ENCODE measurements at places on chromosomes 7 and 10.

- DNase-seq: no peak
Measured at GRCh38 chr7:80907141-80907601, 11.7 kb downstream of the SEMA3C start.

DNA sequence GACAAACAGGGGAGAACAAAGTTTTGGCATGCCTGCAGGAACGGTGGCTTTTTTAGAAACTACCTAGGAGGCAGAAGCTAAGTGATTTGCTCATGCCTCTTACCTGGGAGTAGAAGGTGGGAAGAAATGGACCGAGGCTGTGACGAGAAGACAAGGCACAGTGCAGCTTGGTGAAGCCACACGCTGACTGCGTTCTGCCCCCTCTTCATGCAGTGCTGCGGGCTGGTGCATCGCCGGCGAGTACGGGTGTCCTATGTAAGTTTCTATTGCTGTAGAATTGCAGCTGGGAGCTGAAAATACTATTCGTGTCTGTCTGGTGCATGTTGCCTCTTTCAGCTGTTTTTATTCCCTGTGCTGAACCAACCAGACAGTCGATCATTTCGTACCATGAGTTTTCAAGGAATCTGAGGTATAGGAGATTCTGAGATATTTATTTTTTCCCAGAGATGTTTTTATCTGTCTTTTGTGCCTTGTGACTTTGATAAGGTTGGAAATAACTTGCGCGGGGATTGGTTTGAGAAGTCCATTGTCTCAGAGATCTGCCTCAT is 120.9 kb downstream of the CACNB2 start:
- DNase-seq: no peak

GRCh38 chr10:104099269-104099668 is 13.6 kb upstream of the COL17A1 start:
- no peak for DNase-seq

DNA sequence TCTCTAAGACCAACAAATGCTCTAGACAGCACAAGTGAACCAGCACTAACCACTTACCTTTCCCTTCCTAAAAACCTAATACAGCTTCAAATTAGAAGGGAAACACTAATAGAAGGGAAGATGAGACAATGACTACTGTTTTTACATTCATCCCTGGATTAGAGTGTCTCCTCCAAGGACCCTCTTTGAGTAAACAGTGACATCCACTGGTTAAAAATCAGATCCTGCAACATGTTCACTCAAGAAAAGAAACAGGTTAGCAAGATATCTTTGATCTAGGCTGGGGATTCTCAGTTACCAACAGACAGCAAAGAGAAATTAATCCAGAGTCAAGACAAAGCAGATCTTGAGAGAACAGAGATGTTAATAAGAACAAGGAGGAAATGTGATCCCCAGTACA is 177.7 kb upstream of the GHITM start:
- no peak for DNase-seq

DNA sequence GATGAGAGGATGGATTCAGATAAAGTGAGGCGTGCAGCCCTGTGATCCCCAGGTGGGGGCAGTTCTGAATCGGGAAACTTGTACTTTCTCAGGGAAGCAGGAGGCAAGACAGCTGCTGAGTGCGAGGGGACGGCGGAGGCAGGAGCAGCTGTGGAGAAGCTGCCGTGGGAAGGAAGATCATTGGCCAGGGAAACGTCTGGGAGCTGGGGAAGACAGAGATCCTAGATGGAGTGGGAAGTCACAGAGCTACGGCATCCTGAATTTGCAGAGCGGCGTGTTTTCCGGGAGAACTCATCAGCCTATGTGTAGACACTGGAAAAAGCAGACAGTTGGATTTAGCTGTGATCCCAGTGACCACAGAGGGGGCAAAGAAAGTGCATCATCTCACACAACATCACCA is 9.2 kb downstream of the PRKCQ start:
- no peak for DNase-seq

- DNase-seq: no peak
Measured at GRCh38 chr10:121994429-121994941, 5.5 kb downstream of the TACC2 start.

- no peak for DNase-seq
Measured at GRCh38 chr7:155857141-155857540, 44.9 kb upstream of the SHH start.

DNA sequence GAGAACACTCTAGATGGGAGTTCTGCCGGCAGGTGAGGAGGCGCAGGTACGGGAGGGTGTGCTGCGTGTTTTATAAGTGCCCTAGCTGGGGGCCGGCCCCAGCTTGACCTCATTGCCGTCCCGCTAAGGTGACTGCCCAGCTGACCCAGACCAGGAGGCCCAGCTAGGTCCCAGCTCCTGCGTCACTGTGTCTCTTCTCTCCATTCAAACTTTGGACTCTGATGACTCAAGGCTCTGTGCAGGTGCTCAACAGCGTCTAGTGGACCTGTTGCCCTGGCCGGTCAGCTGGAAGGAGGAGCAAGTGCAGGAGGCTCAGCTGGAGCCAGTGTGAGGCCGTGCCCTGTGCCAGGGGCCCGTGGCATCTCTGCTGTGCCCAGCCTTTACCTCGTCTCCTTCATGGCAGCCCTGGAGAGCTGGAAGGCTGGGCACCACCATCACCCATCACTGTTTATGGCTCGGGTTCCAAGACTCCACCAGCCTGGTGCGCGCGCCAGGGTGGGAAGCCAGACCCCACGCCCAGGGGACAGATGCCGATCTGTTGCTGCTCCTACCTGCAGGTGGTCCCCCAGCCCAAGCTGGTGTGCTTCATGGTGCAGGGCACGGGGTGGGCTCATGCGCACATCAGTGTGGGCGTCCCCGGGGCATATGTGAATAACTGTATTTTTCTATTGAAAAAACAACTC is 14.6 kb downstream of the LHPP start:
- no peak for DNase-seq

DNA sequence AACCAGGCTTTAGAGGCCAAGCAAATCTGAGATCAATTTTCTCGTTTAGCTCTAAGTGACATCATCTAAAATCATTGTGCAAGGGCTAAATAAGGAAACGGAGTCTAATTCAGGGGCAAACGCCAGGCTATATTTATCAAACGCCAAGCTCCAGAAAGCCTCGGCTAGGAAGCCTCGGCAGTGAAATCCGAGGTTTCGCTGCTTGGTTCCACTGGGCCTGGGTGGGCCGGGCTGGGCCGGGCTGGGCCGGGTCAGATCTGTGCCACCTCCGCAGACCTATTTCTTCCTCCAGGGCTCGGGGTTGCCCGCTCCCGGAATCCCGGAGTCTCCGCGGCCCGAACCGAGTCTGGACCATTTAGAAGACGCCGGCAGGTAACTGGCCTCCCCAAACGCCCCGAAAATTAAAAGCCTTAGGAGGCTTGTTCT is 459 bp upstream of the FEZF1 start:
- DNase-seq: no peak

GRCh38 chr10:91711885-91712680 is 79.2 kb upstream of the PPP1R3C start:
- DNase-seq: no peak

DNA sequence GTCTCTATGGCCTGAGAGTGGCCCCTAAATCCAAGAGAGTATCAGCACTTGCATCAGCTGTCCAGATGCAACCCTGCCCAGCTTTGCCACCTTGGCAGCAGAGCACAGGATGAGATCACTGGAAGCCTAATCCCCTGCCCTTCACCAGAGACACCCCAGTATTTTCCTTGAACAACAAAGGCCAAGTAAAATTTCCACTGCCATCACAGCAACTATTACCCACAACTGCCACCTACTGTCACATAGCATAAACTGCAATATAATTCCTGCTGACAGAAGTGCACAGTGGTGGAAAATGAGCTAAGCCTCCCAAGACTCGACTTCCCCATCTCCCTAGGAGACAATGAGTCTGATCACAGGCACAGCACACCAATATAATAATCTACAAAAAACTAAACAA is 462.8 kb upstream of the ZWINT start:
- DNase-seq: no peak

DNA sequence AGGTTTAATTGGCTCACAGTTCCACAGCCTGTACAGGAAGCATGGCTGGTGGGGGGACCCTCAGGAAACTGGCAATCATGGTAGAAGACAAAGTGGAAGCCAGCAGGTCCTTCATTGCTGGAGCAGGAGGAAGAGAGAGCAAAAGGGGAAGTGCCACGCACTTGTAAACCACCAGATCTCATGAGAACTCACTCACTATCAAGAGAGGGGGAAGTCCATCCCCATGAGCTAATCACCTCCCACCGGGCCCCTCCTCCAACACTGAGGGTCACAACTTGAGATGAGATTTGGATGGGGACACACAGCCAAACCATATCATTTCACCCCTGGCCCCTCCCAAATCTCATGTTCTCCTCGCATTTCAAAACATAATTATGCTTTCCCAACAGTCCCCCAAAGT is 171.9 kb upstream of the CACNA2D1 start:
- DNase-seq: no peak

DNA sequence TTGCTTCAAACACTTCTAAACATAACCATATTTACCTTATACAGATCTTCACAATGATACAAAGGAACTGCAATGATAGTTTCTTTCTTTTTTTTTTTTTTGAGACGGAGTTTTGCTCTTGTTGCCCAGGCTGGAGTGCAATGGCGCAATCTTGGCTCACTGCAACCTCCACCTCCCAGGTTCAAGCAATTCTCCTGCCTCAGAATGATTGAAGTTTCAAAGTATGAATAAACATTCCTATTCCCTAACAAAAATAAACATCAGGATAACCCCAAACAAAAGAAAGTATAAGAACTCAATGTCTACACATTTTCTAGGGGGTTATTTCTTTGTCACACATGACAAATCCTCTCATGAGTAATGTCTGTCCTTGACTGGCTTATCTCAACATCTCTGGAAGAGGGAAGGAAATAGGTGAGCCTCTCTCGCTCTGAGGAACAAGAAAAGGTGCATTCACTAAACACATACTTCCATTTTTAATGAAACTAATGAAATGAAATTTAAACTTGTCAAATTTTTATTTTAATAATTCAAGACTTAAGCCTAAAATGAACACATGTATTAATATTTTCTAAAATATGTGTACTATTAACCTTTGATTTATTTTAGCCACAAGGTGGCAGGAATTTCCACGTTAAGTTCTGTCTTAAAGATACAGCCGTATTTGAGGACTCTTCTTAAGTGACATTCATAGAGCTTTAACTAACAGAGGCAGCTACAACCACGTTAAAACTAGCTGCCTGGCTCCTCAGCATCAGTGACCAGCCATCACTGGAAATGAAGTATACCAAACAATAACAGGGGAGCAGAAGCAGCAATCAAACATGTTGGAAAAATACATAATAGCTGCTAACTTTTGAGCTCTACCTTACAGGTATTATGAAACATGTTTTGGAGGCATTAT is 58.3 kb downstream of the MALSU1 start:
- no peak for DNase-seq

- DNase-seq: peak; percentile 63
Measured at GRCh38 chr7:150322833-150323681, at the start of the genes ACTR3C and LRRC61. Gene ACTR3C (minus strand): TSS chr7:150323545. CDS start chr7:150295296, 28,249 bp downstream. Gene LRRC61 (plus strand): TSS chr7:150323355. CDS start chr7:150336862, 13,507 bp downstream.

DNA sequence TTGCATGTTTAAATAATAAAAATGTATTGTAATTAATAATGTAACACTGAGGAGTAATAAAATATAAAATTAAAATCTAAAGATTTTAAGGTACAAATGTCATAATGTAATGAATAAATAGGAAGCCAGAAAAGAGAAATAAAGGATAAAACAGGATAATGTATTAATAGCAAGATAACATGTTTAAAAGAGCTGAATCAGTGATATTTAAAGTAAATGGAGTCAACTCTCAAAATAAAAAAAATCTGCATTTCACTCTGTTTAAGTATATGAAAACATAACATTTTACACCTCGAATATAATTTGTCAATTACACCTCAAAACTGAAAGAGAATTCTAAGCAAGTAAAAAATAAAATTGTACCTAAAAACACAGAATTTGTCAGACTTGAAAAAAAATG is 44.1 kb downstream of the GRM3 start:
- no peak for DNase-seq

DNA sequence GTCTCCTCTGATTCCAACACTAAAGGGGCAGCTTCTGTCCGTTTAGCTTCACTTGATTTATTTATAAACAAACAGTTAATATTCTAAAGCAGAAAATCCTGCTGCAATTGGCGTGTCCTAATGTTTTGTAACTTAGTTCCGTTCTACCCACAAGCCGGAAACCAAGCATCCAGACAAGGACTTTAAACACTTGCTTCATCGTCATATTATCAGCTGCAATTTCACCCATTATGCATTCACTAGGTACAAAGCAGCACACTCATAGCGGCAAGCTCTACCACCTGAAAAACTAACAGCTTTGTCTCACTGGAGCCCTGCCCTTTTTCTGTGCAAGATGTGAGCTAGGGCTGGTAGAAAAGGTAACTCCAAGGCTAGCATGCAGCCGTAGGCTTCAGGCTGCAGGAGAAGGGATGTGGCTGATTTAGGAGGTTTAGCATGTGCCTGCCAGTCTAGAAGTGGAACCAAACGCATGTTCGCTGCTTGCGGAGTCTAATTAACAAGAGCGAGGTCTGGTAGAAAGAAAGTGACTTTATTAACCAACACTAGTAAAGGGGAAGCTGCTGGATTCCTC is 43.7 kb upstream of the BPGM start:
- DNase-seq: no peak

DNA sequence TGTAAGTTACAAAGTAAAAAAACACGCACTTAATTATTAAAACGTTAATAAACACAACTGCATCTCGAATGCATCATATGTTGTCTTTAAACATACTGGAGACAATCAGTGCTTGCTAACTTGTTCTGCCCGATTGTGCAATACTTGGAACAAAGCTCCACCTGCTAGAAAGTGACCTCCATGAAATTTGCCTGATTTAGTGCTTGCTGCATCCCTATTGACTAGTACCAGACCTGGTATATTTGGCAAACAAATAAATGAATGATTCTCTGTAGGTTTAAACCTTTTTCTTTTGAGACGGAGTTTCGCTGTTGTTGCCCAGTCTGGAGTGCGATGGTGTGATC is 6.2 kb downstream of the BZW2 start:
- DNase-seq: no peak

- no peak for DNase-seq
Measured at GRCh38 chr10:27834476-27834875, 88.9 kb upstream of the MKX start.

DNA sequence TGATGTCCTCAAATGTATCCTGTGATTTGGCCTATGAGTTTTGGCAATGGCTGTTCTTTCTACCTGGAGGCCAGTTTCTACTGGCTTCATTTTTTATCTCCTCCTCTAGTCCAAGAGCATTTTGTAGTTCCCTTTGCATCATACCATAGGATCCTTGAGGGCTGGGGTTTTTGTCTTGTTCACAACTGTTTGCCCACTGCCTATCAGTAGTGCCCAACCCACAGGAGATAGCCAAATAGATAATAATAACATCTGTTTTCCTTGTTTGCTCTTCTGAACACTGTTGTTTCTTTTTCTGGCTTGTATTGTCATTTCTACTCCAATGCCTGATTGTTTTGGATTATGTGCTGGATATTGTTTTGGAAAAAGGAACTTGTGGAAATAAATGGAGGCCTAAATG is 3.4 kb downstream of the CDK1 start:
- no peak for DNase-seq

Data from activated naive CD4-positive, alpha-beta T cell treated with Interleukin-2 at 50 U/mL for 16 hours (primary cell).